ENCODE measurements at places on chromosomes 3 and 15.

- no peak for DNase-seq
Measured at GRCh38 chr3:99818818-99819217, 1.2 kb downstream of the CMSS1 start.

DNA sequence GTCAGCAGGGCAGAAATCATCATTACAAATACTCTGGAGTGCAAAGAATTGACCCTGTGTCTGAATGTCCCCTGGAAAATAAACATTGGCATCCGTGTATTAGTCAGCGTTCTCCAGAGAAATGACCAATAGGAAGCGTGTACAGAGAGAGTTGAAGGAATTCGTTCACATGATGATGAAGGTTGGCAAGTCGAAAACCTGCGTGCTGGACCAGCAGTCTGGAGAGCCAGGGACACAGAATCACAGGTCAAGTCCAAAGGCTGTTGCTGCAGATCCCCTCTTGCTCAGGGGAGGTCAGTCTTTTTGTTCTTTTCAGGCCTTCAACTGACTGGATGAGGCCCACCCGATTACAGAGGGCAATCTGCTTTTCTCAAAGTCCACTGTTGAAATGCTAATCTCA is 16.6 kb downstream of the GP9 start:
- no peak for DNase-seq

DNA sequence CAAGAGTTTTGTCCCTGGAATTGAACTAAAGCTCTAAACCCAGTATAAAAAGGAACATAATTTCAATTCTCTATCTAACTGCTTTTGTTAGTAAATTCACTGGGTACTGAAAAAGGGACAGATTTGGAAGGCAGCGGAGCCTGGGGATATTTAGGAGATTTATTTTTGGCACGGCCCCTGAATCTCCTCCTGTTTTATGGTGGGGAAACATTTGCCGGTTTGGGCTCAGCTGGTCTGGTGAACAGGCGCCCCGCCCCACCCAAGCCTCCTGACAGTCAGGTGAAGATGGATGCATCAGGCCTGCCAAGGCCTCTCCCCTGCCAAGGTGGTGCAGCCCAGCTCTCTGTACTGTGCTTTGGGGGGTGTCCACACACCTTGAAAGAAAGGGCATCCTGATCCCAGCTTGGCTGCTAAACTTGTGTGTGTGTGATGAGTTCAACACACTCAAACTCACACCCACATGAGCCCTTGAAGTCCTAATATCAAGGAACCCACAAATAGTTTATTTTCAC is 46.3 kb downstream of the EBLN2 start:
- DNase-seq: no peak

DNA sequence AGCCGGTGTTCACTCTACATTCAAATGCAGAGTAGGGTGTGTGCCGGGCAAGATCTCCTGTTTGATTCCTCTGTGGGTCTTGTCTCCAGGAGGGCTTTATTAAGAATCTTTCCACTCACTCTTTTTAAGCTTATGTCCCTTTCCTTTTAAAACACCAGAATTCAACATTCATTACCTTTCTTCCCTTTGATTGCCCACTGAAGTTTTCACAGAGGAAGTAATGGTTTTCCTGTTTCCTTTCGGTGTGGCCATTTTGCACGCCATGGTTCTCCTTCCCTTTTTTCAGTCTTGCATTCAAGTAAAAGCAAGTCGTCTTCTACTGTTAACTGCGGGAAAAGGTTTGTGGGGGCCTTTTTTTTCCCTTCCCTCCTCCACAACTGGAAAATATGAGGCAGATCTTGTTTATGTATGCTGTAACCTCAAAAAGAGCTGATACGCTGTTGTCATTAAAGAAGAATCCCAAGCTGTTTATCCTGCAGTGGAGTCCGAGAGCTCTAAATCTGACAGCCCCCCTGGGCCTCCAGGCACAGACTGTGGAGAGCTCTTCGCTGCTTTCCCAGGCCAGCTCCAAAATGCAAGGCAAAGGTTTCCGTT is 40.5 kb downstream of the FILIP1L start:
- peak; percentile 30 for DNase-seq

- DNase-seq: peak; percentile 37
Measured at GRCh38 chr3:27467545-27467944, 16.6 kb downstream of the SLC4A7 start.

DNA sequence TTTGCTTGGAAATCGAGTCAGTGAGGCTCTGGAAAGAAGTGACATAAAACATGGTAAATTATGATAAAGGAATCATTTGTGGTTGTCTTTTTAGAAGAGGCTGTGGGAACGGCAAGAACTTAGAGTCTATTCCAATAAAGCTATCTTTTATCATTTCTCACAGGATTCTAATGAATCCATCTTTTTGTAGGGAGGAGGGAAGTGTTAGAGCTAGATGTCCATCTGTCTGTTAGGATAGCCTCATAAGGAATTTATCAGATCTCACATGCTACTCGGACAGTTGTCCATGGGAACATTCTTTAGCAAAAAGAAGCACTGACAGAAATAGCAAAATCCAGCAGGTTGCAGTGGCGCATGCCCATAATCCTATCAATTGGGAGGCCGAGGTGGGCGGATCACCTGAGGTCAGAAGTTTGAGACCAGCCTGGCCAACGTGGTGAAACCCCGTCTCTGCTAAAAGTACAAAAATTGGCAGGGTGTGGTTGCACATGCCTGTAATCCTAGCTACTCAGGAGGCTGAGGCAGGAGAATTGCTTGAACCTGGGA is 37.0 kb downstream of the STARD9 start:
- no peak for DNase-seq

GRCh38 chr3:51967384-51968169 is at the start of gene PCBP4:
PCBP4 (minus strand) TSS chr3:51967454; CDS start chr3:51961240, 6,214 bp downstream.
- peak; percentile 83 for DNase-seq

GRCh38 chr15:90664650-90665287 is 52.4 kb upstream of the BLM start:
- no peak for DNase-seq

DNA sequence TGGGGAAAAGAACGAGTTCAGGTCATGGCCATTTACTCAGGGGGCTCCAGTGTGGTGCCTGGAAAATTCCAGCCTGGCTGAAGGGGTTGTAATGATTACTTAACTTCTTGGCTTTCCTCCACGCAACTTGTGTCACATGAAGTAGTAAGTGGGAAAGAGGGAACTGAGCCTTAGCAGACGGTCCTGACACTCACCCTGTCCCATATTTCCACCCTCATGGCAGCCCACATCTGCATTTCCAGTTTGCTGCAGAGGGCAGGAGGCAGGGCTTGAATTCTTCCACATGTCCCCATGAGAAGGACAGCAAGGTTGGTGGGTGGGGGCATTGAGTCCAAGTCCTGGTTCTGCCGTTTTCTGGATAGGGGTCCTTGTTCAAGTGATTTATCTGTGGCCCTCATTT is 7.8 kb upstream of the CAMP start:
- DNase-seq: no peak

GRCh38 chr15:65688462-65688861 is 66.7 kb downstream of the SLC24A1 start:
- no peak for DNase-seq

DNA sequence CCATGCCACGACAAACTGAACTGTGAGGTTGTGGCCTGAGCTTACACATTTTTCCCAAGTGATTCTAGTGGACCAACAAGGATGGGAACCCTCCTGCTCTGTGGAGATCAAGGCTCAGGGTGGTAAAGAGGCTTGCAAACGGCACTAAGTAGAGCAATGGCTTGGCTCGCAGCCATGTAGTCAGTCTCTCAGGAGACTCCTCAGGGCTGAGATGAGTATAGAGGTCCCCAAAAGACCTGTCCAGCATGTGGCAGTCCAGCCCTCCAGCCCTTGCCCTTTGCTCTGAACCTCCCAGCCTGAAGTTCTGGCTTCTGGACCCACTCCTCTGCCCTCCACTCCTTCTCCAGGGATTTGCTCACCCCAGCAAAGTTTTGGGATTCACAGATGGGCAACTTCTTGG is 8.3 kb upstream of the CAMP start:
- DNase-seq: no peak
